Fibroblast of upper back skin (primary cell): ENCODE measurements at places on chromosomes 7 and 10.
A peak's percentile ranks its signal among the peaks of the same experiment; 100 is the strongest.

DNA sequence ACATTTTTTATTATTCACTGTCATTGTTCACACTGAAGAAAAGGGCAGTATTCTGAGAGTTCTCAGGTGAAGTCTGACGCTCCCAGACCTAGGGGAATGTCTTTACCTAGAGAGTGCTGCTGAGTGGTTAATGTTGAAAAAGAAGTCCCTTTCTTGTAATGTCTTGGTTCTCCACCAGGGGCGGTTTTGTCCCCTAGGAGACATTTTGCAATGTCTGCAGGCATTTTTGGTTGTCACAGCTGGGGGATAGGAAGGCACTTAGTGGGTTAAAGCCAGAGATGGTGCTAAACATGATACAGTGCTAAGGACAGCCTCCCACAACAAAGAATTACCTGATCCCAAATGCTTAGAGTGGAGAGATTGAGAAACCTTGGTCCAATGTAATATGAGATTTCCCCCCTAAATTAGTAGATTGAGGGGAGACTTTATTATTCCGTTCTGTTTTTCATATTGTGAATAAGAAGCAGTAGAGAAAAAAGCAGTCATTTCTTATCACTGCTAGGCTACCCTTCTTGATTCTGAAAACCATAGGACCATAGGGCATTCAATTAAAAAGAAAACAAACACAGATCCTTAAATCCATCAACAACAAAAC, 13.1 kb downstream of the UMAD1 start:
- peak; percentile 7 for DNase-seq

DNA sequence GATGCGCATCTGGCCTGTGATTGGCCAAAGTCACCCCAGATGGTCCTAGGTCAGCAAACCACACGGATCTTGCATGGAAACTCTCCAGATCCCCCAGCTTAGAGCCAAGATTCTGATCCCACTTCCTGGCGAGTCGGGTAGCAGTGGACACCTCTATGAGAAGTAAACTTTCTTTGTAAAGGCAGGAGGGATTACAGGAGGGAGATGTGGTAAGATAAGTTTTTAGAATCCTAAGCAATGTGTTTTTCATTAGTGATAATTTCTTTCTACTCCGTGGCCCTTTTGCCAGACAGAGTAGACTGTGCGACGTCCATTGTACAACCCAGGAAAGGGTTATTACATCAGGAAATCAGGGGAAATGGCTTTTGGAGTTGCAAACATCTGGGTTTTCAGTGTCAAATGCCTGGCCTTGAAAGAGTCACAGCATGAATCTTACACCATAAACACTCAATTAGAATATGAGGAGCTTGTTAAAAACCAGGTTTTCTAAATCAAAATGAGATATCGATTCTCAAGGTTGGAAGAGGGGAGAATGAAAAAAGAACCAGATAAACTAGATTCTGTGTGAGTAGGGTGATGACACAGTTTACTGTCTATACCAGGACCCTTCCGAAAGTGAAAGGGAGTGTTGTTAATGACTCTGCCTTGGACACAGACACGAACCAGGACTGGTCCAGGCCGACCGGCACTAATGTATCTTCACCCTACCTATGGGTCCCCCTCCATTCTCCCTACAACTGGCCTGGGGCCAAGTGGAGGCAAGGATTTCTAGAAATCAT, 61.9 kb upstream of the WAC start:
- DNase-seq, result peak; percentile 20

DNA sequence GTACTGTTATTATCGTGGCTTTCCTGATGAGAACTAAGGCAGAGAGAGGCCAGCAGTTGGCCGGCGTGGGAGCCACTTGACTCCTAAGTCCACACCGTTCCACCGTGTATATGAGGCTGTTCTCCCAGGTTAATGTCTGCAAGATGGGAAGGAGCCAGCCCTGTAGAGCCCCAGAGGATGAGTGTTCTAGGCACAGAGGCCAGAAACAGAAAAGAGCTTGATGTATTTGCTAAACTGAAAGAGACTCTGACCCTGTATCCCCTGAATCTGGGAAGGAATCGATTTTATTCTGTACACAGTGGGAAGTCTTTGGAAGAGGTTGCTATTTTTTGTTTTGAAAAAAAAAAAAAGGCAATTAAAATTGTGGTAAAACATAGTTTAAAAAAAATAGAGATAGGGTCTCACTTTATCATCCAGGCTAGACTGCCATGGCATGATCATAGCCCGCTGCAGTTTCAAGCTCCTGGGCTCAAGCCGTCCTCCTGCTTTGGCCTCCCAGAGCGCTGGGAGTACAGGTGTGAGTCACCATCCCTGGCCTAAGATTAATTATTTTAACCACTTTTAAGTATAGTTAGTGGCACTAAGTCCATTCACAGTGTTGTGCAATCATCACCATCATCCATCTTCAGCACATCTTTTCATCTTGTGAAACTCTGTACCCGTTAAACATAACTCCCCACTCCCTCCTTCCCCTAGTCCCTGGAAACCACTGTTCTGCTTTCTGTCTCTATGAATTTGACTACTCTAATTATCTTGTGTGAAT, 348.8 kb downstream of the SDK1 start:
- DNase-seq, result no peak

DNA sequence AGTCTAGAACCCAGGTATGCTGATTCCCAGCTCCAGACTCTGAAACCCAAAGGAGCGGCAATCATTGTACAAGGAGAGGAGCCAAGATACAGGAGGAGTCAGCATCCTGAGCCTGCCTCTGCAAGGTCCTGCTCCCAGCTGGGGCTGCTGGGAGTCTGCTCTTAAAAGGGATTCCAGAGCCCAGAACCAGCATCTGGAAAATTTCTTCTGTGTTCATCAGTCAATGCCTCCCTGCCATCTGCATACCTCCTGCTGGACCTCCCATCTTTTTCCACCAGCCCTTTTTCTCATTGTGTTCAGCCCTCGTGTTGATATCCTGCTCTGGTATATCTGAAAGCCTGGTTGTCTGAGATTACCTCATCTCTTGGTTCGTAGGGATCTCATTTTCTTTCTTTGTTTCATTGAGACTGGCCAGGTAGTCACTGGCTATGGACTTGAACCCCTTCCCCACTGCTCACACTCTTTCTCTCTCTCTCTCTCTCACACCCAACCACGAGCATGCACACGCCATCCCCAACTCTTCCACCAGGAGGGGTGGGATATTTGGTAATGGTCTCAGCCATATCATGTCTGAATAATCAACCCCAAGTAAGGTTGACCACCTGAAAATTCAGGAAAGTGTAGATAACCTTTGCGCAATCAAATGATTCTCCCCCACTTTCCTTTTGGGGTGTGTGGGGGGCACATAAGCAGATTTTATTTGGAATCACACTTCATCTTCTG, 608.8 kb downstream of the LRMDA start:
- DNase-seq, result no peak

DNA sequence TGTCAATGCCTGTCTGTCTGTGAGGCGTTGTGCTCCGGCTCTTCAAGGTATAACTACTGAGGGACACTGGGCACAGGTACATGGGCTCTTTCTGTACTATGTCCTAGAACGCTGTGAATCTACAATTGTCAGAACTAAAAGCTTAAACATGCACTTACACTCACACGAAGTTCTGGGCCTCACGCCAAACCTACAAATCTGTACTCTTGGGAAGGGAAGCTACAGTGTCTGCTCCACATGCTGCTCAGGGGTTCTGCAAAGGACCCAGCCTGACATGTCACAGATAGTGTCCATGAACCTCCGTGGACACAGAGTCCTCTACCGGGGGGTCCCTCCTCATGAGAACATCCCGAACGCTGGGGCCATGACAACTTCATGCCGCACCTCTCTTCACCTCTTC, 268.7 kb downstream of the WDR37 start:
- DNase-seq, result no peak

GRCh38 chr7:130875-131780, 61.2 kb upstream of the FAM20C start:
- DNase-seq, result no peak

GRCh38 chr7:155468785-155469148, 10.8 kb downstream of the EN2 start:
- DNase-seq, result no peak

GRCh38 chr10:47445720-47446119, 38.2 kb downstream of the ANXA8 start:
- no peak for DNase-seq

- no peak for DNase-seq
These were observed 4.9 kb downstream of the TRIM8 start for GRCh38 chr10:102648889-102649796.

DNA sequence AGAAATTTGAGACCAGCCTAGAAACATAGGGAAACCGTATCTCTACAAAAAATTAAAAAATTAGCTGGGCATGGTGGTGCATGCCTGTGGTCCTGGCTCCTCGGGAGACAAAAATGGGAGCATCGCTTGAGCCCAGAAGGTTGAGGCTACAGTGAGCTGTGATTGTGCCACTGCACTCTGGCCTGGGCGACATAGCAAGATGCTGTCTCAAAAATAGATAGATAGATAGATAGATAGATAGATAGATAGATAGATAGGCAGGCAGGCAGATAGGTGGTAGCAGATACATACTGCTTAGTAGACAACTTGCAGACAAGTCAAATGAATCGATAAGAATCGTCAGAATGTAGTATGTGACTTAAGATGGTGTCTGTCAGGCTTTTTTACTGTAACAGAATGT, 106.9 kb downstream of the SND1 start:
- DNase-seq, result no peak

DNA sequence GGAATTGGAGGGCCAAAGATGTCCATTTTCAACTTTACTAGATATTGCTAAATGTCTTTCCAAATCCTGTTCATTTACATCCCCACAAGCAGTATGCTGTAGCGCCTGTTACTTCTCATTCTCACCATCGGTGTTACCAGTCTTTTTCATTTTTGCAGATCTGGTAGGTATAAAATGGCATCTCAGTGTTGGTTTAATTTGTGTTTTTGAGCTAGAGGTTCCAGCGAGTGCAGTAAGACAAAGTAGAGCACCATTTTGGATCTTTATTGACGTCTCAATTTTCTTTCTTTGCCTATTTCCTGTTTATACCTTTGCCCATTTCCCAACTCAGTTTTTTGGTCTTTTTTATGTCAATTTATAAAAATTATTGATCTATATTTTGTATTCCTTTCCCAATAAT, 55.6 kb downstream of the NRF1 start:
- no peak for DNase-seq

- DNase-seq, result no peak
These were observed 33.3 kb upstream of the EBLN1 start for GRCh38 chr10:22250897-22251660.

GRCh38 chr7:132466367-132466766, 109.9 kb downstream of the PLXNA4 start:
- DNase-seq, result no peak

GRCh38 chr7:26490640-26491624, 199.3 kb downstream of the SNX10 start:
- DNase-seq, result no peak

GRCh38 chr7:86645676-86646276, 2.1 kb downstream of the GRM3 start:
- DNase-seq, result no peak

DNA sequence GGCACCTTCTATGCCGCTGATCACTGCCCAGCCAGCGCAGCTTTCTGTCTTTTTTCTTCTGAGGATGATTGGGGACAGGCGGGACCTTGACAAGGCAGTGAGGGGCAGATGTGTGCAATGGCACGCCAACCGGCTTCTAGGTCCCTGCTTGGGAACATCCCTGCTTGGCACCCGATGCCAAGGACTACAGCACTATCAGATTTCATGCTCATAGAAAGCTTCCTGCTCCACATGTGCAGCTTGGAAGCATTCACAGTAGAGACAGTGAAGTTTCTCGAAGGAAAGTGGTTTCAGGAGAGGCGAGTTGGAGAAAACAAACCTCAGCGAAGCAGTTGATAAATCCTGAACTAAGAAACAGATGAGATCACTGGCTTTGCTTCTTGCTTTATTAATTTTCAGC, 267.5 kb upstream of the HABP2 start:
- DNase-seq, result no peak

- no peak for DNase-seq
These were observed 126.3 kb downstream of the TAX1BP1 start for GRCh38 chr7:27866256-27866655.

DNA sequence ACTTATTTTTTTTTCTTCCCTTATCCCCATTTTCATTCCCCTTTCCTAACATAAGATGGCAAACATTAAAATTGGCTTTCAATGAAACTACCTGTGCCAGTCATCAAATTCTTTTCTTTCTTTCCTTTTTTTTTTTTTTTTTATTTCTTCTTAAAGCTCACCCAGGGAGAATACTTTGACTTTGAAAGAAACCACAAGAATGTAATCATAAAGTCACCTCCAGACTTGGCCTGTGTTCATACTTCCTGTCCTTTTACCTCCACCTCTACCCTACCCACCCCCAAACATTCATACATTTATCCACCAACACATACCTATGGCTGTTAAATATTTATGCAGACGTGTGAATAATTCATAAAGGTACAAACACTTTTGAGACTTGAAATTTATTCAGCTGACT, 254.6 kb downstream of the SLC25A13 start:
- no peak for DNase-seq

GRCh38 chr7:111560773-111561653, 1.3 kb downstream of the IMMP2L start:
- DNase-seq, result peak; percentile 50
